ENCODE measurements at places on chromosomes 11 and 22.

DNA sequence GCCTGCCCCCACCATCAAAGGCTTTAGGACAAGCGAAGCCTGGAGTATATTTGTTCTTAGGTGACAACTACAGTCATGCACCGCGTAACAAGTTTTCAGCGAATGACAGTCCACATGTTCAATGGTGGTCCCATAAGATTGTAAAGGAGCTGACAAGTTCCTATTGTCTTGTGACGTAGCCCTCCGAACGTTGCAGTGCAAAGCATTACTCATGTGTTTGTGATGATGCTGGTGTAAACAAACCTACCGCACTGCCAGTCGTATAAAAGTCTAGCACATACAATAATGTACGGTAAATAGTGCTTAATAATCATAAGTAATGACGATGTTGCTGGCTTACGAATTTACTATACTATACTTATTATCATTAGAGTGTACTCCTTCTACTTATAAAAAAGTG, 41.3 kb downstream of the ADAMTS15 start:
- DNase-seq, result no peak

DNA sequence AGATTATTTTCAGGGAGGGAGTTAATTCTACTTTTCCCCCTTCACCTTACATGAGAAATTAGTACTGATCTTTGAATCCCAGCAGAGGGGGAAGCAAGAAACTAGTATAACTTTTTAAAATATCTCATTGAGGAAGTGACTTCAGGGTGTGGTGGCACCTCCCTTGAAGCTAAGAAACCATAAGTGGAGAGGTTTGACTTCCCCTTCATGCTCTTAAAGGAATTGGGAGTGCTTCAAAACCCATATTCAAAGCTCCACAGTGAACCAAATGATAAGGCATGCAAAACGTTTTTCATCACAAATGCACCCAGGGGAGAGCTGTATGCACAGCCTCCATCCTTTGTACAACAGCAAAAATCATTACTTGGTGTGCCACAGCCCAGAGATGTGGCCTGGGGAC, 540 bp downstream of the MS4A14 start:
- no peak for DNase-seq

DNA sequence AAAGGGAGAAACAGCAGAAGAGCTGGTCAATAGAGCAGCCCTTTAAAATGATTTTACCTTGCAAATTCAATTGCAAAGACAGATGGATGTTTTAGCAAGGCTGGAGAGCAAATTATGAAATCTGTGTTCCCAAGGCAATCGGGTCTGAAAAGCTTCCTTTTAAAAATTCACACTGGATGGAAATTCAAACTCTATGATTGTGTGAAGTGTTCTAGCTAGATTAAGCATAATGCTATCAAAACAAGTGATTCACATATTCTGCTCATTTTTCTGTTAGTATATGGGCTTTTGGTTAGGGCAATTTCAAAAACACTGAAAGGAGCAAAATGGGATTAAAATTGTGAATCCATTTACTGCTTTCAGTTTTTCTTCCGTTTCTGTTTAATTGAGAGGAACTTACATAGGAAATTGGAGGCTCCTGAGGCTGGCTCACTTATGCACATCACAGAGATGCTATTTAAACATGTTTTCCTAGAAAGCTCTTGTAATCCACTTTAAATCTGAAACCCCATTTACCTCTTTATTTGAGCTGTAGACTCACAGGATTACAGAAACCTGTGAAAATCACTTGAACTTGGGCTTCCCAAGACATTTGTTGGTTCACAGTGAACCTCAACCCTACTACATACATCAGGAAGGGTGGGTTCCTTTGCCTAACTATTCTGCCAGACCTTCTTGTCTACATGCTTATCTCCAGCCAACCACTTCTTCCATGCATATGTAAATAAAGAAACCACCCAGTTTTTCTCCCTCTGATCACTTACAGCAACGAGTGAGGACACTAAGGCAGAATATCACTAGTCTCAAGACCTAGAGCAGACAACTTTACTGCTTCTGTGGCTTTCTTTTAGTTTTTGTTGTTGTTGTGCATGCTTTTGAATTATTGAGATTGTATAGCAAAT, 201.9 kb upstream of the PITPNB start:
- no peak for DNase-seq

DNA sequence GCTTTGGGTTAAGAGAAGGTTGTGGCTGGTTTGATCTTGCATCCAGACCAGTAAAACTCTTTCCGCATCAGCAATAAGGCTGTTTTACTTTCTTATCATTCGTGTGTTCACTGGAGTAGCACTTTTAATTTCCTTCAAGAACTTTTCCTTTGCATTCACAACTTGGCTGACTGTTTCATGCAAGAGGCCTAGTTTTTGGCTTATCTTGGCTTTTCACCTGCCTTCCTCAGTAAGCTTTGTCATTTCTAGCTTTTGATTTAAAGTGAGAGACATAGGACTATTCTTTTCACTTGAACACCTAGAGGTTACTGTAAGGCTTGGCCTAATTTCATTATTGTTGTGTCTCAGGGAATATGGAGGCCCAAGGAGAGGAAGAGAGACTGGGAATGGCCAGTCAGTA, 144.5 kb downstream of the UVRAG start:
- DNase-seq, result no peak

GRCh38 chr11:9853929-9854552, 190.2 kb downstream of the SWAP70 start:
- DNase-seq, result no peak

DNA sequence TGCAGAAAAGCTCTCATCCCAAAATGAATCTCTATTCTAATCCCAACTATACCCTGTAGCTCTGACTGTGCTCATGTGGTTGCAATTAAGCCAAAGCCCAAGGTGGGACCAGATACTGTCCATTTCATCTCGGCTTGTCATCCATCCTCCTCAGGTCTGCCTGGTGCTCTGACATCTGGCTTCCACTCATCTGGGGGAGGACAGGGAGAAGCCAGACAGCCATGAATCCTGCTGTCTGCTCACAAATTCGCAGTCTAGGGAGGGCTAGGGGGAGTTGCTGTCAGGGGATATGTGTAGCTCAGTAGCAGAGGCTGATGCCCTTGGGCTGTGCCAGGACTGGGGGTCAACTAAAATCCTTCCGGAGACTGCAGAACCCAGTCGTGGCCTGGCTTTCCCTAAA, 167.1 kb downstream of the ETS1 start:
- no peak for DNase-seq

DNA sequence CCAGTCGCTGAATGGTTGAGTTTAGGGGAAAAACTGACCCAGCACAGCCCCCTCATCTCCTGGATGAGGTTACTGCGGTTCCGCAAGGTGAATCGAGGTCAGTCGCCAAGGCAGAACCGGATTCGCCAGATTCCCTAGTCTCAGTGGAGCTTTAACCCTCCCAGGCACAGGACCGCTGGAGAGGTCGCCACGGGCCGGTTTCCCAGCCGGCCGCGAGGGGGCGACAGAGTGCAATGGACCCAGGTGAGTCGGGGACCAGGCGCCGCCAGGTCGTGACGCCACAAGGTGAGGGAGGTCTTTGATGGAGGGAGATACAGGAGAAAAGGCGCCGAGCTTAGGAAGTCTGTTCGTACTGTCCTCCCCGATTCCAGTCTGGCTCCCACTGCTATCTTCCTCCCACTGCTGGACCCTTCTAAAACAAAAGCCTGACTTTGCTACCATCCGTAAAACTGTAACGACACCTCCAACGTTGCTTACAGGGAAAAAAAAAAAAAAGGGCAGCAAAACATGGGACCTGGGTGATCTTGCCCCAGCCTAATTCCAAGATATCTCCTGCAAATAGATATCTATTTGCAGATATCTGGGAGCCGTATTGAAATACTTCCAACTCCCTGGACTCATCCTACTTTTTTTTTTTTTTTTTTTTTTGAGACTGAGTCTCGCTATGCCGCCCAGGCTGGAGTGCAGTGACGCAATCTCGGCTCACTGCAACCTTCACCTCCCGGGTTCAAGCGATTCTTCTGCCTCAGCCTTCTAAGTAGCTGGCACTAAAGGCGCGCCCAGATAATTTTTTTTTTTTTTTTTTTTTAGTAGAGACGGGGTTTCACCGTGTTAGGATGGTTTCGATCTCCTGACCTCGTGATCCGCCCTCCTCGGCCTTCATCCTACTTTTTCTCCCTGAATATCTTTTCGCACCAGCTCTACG, 1.4 kb upstream of the GGA1 start:
- DNase-seq, result peak; percentile 89

DNA sequence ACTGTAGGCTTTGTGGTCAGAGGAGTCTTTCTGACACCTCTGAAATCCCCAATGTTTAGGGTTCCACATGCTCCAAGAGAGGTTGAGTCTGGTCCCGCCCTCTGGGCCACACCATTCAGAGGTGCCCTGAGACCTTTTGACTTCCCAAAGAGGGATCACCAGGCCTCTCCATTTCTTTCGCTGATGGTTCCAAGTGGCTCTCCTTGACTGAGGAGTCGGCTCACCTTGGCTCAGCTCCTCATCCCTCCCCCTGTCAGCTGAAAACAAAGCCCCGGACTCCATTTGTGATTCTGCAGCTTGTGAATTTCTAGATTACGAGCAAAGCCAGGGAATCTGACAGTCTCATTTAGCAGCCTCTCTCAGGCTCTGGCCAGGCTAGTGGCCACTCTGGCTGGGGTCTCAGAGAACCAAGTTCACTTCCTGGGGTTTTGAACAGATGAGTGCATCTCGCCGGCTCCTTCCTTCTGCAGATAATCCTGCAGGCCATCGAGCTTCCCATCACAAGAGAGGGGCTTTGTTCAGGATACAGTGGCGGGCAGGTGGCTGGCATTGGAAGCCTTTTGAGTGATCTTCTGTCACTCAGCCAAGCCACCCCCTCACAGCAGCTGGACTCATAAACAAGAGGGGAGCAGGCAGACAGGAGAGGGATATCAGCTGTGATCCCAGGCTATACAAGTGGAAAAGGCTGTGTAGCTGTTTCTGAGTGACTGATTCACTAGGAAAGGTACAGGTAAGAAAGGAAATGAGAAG, 102.9 kb downstream of the TRIM29 start:
- no peak for DNase-seq

DNA sequence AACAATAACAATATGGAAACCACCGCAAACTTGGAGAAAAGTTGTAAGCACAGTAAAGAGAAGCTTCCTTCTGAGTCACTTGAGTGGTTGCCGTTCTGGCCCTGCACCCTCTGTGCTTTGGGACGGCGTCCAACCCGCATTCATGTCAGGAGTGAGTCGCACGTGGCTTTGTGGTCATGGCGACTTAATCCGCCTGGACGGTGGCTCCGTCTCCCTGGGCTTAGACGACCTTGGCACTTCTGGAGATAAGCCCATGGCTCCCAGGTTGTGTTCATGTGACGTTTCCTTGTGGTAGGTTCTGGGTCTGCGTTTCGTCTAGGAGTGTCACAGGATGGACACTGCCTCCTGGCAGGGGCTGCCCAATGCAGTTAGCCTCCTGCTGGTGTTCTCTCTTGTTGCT, 40.5 kb downstream of the TPCN2 start:
- DNase-seq, result no peak

DNA sequence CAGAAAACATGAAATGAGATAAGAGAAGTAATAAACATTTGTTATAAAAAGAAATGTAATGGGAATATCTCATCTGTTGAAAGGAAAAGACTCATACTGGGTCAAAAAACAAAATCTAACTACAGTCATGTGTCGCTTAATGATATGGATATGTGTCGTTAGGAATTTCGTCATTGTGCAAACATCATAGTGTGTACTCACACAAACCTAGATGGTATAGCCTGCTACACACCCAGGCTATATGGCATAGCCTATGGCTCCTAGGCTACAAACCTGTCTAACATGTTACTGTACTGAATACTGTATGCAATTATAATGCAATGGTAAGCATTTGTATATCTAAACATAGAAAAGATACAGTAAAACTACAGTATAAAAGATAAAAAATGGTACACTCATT, 89.8 kb upstream of the ZC3H12C start:
- DNase-seq, result no peak

DNA sequence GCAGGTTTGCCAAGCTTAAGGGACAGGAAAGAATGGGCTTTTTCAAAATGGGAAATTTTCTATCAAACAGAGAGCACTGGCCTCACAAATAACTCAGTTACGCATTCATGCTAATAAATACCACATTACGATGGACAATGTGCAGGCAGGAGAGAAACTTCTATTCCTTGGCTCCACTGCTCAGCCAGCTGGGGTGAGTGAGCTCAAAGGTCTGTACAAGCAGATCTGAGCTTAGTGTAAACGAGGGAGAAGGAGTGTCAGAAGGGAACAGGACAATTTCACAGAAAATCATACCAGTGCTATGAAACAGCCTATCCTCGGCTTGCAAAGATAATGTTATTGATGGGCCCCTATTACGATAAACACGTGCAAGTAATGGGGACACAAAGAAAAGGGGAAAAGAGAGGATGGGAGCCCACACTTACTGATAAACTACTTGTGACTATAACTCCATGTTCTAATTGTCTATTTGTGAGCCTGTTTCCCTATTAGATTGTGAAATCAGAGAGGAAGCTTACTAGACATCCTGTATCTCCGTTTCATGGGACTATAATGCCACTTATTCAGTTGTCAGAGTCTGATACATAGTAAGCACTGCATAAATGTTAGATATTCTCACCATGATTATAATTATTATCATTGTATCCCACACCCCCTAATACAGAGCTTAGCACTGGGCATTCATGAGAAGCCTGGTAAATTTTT, 46.3 kb downstream of the AMOTL1 start:
- DNase-seq, result no peak

GRCh38 chr11:58127350-58127749, 2.0 kb upstream of the OR9I1 start:
- DNase-seq, result no peak

- DNase-seq, result peak; percentile 67
Observed at GRCh38 chr22:49827853-49828598, at the start of gene BRD1. Gene BRD1, minus strand, starts transcription at chr22:49827873. Its CDS starts 3,556 bp downstream, at chr22:49824317.

- DNase-seq, result no peak
Observed at GRCh38 chr11:104369761-104370160, 205.8 kb upstream of the PDGFD start.

GRCh38 chr11:129722529-129722928, 93.1 kb upstream of the TMEM45B start:
- DNase-seq, result no peak

GRCh38 chr11:2452321-2453012, 7.7 kb downstream of the KCNQ1 start:
- no peak for DNase-seq

- DNase-seq, result no peak
Observed at GRCh38 chr11:235609-235996, 539 bp downstream of the SIRT3 start.

DNA sequence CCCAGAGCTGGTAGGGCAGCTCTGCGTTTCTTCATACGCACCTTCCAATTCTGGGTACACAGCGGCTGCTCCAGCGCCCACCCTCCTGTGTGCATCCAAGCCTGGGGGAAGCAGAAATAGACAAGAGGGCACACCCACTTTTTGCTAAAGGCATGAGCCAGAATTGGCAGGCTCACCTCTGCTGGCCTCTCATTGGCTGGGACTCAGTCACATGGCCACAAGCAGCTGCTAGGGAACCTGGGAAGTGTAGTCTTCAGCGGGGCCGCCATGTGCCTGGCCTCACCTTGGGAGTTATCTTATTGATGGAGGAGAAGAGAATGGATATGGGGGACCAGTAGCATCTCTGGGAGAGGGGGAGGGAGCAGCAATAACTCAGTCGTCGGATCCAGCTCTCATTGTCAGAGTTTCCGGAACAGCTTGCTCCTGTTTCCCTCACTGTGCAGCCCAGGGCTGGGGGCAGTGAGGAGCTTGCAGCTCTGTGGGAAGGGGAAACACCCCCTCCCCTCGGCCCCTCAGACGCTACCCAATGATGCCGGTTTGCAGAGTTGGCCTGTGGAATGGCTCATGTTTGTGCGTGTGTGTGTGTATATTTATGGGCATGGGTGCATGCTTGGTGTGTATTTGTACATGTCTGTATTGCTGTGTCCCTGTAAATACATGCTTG, 11.8 kb upstream of the MIEF1 start:
- peak; percentile 69 for DNase-seq
